ENCODE measurements at places on chromosomes 5 and 9.

DNA sequence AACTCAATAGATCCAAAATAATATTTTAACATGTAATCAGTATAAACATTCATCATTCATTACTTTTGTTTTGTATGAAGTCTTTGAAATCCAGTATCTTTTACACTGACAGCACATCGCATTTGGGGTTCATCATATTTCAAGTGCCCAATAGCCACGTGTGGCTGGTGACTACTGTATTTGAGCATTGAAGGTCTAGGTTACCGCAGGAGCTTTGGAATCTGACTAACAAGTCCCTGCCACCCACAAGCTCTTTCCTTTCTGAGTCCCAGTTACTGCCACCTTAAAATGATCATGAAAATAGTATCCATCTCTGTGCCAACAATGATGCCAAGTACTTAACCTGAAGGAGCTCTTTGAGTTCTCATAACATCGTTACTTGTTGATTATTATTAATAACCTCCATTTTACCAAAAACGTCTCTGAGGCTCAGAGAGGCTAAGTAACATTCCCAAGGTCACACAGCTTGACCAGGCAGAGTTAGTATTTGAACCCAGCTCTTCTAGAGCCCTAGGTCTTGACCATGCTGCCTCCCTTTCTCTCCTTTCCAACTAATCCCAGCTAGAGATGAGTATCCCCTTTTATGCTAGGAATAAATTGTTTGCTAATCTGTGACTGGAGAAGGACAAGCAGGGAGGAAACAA lies 24.2 kb downstream of the ARHGEF37 start:
- no peak for DNase-seq

DNA sequence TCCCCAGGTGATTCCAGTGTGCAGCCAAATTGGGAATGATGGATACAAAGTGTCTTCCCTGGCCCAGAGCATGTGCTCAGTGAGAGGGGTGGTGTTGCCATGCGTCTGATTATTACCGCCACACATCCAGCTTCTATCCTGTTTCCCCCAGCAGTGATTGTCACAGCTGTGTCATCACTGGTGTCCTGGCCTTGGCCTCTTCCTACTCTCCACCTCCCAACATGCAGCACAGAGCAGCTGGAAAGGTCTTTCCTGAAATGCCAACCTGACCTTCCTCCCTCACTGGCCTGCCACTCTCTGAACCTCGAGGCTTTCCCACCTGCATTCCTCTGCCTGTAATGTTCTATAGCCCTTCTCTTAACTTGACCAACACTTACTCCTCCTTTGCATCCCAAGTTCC lies 60.0 kb downstream of the TMOD1 start:
- no peak for DNase-seq

- DNase-seq, result no peak
These were observed 4.8 kb upstream of the ARAP3 start for GRCh38 chr5:141686648-141687416.

DNA sequence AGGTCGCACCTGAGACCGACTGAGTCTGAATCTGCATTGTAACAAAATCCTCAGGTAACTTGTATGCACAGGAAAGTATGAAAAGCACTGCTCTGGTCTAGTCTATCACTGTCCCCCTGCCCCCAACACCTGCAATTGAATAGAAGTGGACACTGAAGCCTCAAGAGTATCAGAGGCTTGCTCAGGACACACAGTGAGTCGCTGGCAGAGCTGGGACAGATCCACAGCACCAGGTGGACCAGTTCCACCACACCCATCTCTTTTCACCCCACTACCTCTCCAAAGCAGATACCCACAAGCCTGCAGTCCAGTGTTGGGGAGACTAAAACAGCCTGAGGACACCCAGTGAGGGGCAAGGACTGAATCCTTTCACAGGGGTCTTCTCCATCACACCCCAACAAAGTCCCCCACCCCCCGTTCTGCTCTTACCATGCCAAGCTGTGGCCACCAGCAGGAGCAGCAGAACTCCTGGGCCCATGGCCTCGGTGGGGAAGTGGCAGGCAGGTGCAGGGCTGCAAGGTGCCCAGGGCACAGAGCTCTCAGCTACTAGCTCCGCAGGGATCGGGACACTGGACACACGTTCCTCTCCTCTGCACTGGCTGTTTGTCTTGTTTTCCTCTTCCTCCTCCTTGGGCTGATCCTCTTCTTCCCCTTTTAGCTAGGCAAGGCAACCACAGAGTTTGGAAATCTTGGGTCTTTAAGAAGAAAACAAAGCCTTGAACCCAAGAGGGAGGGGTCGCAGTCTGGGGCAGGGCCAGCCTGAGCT lies at the start of gene CSF1R:
TSS of gene CSF1R (minus strand) at position 605 of the 766 bp plus-strand sequence. CDS start at position 478, 127 bp downstream.
- no peak for DNase-seq

Measured in adrenal gland (tissue), 19 donors.